ENCODE measurements at places on chromosomes 7 and 10.

DNA sequence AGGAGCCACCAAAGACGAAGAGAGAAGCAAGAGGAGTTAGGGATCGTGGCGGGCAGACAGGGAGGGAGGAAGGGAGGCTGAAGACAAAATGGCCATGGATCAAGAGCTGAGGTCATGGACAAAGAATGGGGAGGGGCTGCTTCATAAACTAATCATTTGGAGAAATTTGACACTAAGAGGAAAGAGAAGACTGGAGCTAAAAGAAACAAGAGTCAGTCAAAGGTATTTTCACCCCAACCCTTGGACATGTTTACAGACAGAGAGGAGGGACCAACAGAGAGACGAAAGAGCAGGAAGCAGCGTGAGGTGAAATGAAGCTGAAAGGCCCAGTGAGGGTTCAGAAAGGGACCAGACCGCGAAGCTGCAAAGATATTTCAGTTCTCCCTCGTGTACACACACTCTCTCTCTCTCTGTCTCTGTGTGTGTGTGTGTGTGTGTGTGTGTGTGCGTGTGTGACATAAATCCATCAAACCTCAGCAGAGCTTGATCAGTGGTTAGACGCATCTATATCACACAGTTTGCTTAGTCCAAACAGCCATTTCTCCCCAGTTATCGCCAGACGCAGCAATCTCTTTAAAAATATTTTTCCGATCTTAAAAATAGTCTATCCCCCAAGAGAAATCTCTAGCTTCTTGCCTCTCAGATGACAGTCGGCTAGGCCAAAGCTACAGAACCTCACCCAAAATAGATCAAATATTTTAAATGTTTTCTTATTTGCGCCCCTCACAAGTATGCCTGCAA lies 12.5 kb upstream of the CALD1 start:
- DNase-seq, result no peak

GRCh38 chr7:97439637-97440214 lies 292.2 kb upstream of the TAC1 start:
- DNase-seq, result no peak

- DNase-seq, result no peak
These were observed 216.9 kb downstream of the LRMDA start for GRCh38 chr10:75648351-75648750.

GRCh38 chr7:101245147-101245668 lies 327 bp upstream of the FIS1 start:
- no peak for DNase-seq

DNA sequence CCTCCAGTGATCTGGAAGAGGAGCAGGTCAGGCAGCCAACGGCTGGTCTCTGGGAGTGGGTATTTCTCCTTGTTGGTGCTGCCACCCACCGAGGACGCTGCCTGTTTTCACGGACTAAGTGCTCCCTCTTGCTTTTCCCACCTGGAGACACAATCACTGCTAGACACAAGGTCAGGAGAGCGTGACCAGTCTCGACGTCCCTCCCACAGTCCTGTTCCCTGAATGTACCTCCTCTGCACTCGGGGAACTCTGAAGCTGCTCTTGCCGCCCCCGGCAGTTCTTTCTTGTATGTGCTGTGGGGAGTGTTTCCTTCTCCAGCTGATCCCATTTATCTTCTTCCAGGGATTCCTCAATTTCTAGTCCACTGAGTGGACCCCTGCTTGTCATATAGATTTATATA lies 89.4 kb downstream of the CYTH3 start:
- no peak for DNase-seq

DNA sequence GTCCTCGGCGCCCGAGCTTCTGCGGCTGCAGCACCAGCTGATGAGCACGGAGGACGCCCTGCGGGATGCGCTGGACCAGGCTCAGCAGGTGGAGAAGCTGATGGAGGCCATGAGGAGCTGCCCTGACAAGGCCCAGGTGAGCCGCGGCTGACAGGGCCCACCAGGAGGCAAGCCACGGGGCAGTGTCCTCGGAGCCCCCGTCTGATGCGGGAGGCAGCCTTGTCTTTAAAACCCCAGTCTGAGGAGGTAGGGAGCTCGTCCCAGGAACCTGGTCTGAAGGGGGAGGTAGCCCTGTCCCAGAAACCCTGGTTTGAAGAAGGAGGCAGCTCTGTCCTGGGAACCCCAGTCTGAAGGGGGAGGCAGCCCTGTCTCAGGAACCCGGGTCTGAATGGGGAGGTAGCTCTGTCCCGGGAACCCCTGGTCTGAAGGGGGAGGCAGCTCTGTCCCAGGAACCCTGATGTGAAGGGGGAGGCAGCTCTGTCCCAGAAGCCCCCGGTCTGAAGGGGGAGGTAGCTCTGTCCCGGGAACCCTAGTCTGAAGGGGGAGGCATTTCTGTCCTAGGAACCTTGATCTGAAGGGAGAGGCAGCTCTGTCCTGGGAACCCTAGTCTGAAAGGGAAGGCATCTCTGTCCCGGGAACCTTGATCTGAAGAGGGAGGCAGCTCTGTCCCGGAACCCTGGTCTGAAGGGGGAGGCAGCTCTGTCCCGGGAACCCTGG lies 53.1 kb upstream of the GTF2IRD1 start:
- no peak for DNase-seq

DNA sequence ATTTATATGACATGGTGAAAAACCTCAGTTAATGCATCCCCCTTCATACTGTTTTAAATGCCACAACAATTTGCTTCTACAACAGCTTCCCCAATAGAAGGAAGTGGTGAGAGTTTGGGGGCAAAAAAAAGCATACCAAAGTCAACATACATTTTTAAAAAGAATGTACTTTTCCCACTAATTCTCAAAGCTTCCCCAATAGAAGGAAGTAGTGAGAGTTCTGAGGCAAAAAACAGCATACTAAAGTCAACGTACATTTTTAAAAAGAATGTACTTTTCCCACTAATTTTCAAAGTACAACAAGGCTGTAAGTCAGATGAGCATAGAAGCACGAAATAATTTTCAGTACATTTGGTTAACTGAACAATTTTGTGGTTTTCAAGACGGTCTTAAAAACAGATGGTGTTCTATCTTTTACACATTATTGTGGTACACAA lies 24.0 kb downstream of the WASL start:
- no peak for DNase-seq

GRCh38 chr10:1120801-1121211 lies 64.6 kb downstream of the WDR37 start:
- DNase-seq, result no peak

DNA sequence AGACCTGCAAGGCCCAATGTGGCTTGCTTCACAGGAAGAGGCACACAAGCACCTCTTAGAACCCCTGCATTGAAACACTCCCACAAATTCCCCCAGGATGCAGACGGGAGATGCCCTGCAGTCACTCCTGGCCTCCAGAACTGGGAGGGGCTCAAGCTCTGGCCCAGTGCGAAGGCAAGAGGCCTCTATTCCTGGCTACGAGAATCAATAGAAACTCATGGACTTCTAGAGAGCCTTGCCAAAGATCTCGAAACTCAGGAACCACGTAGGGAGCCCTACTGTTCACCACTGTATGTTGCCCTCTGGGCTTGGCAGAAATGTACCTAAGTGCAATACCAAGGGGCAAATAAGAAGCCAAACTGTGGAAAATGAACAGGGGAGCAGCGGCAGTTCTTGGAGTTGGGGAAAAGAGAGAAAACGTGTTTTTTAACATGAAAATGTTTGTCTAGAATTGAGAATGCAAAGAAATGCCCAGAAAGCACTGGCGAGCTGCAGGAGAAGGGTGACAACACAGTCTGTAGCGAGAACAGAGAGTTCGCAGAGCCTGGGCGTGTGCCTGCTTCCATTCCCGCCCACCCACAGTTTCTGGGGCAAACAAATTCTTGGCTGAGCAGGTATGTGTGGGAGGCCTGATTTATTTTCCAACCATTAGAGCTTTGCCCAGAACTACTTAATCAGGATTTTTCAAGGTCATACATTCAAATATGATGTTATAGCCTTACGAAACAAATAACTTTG lies 260.5 kb upstream of the KLF14 start:
- DNase-seq, result no peak

DNA sequence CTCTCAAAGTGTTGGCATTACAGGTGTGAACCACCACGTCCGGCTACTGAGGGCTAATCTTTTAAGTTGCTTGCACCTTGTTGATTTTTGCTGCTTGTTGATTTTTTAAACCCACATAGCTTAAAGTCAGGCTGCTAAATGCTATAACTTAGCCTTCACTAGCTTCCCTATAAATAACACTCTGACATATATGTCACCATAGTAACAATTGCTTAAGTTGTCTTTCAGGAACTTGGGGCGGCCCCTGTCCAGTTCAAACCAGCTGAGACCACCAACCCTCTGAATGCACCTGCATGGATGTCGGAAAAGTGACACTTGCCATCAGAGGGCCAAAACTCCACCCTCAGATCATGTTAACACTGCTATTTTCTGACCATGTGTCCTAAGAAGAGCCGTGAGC lies 47.3 kb downstream of the ST8SIA6 start:
- no peak for DNase-seq

- no peak for DNase-seq
These were observed 87.2 kb upstream of the ELMO1 start for GRCh38 chr7:37535841-37536240.

GRCh38 chr10:107687701-107688100 lies 523.2 kb upstream of the SORCS1 start:
- no peak for DNase-seq

GRCh38 chr10:130686689-130687300 lies 550.6 kb downstream of the GLRX3 start:
- DNase-seq, result no peak

DNA sequence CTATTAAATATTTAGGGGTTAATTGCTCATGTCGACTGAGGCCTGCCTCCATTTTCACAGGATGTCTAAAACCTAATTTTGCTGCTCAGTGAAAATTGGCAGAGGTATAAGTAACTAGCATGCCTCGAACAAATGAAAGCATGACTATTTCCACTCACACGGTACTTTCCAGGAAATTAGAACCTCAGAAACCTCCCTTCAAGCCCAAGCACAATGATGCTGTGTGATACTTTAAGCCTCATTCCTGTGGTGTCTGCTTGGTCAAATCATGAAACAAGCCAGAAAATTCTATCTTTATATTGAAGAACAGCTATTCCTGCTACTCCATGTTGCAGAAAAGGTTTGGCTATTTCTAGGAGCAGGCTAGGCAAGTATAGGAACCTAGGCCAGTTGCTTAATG lies 203.0 kb downstream of the SORCS3 start:
- DNase-seq, result no peak

- DNase-seq, result no peak
These were observed 340.7 kb upstream of the MKI67 start for GRCh38 chr10:128466831-128467371.

- DNase-seq, result no peak
These were observed 64.4 kb downstream of the ZWINT start for GRCh38 chr10:56296618-56297017.

GRCh38 chr10:33330543-33331378 lies 3.7 kb downstream of the NRP1 start:
- peak; percentile 68 for DNase-seq

- no peak for DNase-seq
These were observed 247.1 kb downstream of the KCNMA1 start for GRCh38 chr10:77390481-77390891.

- no peak for DNase-seq
These were observed 169.4 kb upstream of the ADO start for GRCh38 chr10:62635127-62635526.

DNA sequence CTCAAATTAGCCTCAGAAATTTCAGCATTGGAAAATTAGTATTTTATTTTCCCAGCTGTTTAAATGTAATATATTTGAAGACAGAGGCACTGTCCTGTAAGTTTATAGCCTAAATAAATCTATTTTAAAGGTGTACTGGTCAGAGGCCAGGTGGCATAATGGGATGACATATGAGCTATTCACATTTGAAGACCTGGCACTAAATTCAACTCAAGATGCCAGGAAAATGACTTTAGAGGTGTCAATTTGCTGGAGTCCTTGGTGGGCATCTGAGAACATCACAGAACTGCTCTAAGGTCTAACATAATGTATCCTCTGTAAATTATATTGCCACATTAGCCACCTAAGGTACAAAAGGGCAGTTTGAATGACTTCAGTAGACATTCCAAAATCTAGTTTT lies 348.9 kb upstream of the BMPER start:
- no peak for DNase-seq

DNA sequence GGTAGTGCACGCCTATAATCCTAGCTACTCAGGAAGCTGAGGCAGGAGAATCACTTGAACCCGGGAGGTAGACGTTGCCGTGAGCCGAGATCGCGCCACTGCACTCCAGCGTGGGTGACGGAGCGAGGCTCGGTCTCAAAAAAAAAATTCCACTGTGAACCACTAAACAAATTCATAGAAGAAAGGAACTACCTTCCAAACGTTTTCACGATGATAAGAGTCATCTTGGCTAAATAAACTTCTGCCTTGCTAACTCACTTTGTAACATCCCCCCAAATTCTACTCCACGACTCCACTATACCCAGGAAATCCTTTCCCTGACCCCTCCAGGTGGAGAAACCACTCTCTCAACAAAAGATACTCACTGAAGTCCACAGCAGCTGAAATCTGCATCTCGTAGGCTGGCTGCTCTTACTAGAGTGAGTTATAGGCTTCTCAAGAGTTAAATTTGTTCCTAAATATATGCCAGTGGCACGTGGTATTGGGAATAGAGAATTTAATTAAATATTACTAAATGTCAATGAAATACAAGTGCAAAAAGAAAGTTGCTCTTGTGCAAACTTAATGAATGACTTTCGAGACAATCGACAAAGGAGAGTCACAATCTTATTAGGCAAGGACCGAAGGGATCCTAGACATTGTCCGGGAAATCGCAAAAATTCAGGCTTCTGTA lies 1.6 kb upstream of the GTF2I start:
- DNase-seq, result no peak

GRCh38 chr10:124130198-124130900 lies 37.0 kb upstream of the CHST15 start:
- no peak for DNase-seq

GRCh38 chr7:106545275-106545674 lies 115.7 kb downstream of the CCDC71L start:
- no peak for DNase-seq

GRCh38 chr7:91137153-91137787 lies 127.0 kb upstream of the FZD1 start:
- no peak for DNase-seq

DNA sequence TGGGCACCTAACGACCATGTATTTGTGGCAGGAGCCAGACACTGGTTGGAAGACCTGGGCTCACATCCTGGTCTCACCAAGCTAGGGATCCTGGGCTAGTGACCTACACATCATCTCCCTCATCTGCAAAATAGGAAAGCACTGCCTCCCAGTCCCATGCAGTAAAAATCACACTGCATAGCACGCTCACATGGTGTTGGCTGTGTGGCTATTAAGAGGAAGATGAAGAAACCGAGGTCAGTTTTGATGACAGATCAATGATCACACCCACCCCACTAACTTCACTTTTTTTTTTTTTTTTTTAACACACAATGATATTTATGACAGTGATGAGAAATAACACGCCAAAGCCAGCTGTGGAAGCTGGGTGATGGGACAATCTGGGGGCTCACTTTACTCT lies 146.5 kb downstream of the RNF216 start:
- DNase-seq, result no peak

GRCh38 chr7:117458977-117459583 lies 20.7 kb upstream of the CFTR start:
- DNase-seq, result no peak

GRCh38 chr10:132485391-132485790 lies 52.2 kb upstream of the INPP5A start:
- no peak for DNase-seq
